ENCODE measurements at places on chromosomes 6 and 20.

DNA sequence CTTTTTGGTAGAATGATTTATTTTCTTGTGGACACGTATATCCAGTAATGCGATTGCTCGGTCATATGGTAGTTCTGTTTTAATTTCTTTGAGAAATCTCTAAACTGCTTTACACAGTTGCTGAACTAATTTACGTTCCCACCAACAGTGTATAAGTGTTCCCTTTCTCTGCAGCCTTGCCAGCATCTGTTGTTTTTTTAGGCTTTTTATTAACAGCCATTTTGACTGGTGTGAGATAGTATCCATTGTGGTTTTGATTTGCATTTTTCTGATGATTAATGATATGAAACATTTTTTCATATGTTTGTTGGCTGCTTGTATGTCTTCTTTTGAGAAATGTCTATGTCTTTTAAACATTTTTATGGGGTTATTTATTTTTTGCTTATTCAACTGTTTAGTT lies 196.7 kb downstream of the MOXD1 start:
- no peak for DNase-seq

- DNase-seq = peak; percentile 90
Observed at GRCh38 chr6:44072959-44073611, 54.2 kb downstream of the MRPL14 start.

- no peak for DNase-seq
Observed at GRCh38 chr6:55497694-55498093, 81.3 kb downstream of the HMGCLL1 start.

DNA sequence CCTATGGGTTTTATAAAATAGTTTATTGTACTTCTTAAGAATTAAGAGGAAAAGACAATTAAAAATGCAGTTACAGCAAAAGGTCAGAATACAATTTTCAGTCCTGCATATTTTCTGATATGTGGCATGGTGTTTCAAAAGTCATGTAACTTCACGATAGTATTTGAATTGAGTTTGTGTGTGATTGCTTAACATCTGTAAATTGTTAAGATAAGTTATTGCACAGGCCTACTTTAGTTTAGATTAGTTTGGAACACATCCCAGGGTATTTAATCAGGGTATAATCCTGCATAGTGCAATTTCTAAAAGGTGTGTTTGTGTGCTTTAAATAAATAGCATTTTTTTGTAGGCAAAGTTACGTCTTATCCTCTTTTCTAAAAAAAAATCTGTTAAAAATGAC lies 289.6 kb downstream of the RIMS1 start:
- no peak for DNase-seq

DNA sequence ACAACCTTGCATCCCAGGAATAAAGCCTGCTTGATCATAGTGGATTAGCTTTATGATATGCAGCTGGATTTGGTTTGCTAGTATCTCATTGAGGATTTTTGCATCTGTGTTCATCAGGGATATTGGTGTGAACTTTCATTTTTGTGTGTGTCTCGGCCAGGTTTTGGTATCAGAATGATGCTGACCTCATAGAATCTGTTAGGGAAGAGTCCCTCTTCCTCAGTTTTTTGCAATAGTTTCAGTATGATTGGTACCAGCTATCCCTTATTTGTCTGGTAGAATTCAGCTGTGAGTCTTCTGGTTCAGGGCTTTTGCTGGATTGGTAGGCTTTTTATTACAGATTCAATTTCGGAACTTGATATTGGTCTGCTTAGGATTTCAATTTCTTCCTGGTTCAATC lies 132.5 kb downstream of the ZFAND3 start:
- DNase-seq = no peak

DNA sequence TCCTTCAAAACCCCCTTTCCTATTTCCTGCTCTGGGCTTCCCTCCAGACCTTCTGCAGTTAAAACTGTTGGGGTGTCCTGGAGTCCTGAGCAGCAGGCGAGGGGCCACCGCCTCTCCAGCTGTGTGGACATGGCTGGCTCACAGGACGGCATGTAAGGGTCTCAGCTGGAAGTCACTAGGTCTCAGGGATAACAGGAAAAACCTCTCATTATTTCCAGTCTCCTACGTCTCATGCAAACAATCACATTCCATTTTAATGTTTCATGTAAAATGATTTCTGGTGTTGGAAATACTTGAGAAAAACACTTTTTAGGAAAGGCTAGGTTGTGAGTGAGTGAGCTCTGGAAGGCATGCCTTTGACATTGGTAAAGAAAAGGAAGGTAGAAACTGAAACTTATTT lies 158.7 kb downstream of the SCML4 start:
- DNase-seq = no peak

- DNase-seq = no peak
Observed at GRCh38 chr6:5684320-5685053, 322.2 kb downstream of the NRN1 start.

- no peak for DNase-seq
Observed at GRCh38 chr6:124714728-124715127, 247.5 kb upstream of the RNF217 start.

DNA sequence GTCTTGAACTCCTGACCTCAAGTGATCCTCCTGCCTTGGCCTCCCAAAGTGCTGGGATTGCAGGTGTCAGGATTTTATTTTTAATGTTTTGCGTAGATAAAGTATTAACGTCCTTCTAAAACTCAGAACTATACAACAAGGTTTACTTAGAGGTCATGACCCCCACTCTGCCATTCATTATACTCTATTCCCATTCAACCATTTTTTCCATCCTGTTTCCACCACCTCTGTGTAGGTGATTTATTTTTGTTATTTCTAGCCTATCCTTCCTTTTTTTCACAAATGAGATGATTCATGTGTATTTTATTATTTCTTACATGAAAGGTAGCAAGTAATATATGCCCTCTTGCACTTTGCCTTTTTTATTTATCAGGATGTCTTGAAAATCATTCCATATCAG lies 138.1 kb downstream of the FARS2 start:
- no peak for DNase-seq

- no peak for DNase-seq
Observed at GRCh38 chr20:46814366-46815232, 80.0 kb upstream of the EYA2 start.

DNA sequence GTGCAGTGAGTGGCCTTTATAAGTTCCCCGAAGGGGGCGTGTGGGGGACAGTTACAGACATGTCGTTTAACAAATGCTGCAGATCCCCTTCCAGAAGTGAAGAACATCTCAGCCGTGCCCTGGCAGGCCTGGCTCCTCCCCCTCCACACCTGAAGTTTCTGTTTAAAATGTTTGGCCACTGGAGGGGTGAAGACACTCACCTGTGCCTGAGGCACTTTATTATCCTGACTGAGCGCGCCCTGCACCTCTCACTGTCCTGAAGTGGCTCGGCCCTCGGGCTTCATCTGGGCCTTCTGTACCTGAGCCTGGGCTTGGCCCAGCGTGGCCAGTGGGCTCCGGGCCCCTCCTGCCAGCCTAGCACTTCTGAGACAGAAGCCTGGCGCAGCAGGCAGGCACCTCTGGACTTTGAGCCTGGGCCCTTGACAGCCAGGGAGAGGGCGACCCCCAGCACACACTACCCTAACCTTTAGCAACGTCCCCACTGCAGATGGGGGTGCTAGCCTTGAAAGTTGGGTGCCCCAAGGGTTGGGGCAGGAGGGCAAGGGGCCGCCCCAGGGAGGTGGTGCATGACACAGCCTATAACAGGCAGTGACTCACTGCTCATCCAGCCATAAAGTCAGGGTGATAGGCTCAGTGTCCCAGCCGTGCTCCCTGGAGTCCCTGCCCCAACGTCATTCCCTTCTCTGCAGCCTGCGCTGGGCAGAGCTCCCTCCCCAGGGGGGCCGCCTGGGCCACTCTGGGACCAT lies 13.6 kb upstream of the GATA5 start:
- no peak for DNase-seq
